ENCODE measurements at places on chromosomes 1 and 21.

DNA sequence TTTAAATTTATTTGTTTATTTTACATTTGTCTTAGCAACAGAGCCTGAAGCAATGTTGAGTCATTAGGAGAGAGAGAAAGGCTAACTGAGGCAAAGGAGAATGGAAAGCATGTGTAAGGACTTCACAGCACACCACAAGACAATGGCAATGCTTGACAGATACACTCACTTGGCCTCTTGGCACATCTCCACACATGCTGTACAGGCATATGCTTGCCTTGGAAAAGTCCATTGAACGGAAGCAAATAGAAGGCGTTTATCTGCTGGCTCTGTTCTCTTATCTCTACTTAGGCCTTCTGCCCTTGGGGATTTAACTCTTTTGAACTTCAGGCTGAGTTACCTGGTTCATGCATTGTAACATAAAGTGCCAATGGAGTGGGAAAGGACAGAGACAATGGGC, 262.2 kb upstream of the POU3F1 start:
- DNase-seq = no peak

GRCh38 chr1:225657462-225657989, 4.6 kb upstream of the ENAH start:
- no peak for DNase-seq

- DNase-seq = no peak
Observed at GRCh38 chr1:103513711-103514110, 11.8 kb upstream of the RNPC3 start.

- DNase-seq = no peak
Observed at GRCh38 chr1:99560207-99561040, 85.5 kb upstream of the PALMD start.

DNA sequence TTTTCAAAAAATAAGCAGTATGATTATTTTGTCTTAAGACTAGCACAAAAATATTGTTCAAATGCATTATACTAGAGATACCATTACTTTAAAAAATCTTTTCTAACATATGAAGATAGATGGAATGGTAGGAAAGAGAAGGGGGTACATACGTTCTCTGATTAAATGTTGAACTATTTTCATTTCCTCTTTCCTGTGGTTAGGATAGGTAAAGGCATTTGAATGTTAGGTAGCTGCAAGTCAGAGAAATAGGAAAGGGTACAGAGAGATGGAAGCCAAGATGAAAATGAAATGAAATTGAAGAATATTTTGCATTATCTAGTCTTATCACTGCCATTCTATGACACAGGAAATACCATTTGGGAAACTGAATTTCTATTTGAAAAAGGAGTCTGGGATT, 28.3 kb downstream of the TLCD4 start:
- no peak for DNase-seq

- DNase-seq = no peak
Observed at GRCh38 chr1:82499022-82499421, 698.3 kb downstream of the ADGRL2 start.

DNA sequence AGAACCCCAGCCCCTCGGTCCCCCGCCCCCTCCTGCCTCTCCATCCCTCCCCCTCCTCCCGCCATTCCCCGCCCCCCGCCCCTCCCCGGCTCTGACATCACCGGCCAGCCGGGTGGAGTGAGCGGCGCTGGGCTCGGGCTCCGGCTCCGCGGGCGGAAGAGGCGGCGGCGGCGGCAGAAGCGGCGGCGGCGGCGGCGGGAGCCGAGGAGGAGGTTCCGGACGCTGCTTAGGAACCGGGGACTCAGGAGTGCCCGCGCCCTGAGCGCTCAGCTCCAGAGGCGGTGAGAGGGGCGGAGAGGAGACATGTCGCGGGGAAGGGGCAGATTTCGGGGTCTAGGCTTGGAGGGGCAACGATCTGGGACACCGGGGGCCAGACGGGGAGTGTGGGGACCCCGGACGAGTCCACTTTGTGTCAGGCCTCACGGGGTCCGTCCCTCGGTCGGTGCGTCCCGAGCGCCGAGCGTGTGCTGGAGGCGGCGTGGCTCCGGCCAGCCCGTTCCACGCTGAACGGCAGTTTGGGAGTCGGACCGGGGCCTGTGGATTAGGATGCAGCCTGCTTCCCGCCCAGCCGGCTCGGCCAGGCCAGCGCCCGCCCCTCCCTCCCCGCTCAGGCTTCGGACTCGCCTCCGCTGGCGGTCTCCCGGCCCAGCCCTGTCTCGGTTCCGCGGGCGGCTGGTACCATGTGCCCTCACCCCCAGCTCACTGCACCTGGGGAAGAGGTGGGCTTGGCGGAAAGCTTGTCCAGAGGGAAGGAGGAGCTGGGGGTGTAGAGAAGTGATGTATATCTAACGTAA, at the start of gene PEA15:
TSS of gene PEA15 (plus strand) at position 143 of the 794 bp plus-strand sequence. CDS start 6,161 bp downstream, outside the sequence.
- DNase-seq = peak; percentile 36

DNA sequence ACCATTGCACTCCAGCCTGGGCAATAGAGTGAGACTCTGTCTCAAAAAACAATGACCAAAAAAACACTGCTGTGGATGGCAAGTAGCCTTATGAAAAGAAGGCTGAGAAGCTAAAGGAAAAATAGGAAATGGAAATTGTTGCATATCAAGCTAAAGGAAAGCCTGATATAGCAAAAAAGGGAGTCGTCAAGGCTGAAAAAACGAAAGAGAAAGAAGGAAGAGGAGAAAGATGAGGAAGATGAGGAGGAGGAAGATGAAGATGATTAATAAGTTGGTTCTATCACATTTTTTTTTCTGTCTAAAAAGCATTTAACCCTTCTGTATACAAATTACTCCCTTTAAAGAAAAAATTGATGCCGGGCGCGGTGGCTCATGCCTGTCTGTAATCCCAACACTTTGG, 10.2 kb upstream of the PRDX1 start:
- DNase-seq = no peak

DNA sequence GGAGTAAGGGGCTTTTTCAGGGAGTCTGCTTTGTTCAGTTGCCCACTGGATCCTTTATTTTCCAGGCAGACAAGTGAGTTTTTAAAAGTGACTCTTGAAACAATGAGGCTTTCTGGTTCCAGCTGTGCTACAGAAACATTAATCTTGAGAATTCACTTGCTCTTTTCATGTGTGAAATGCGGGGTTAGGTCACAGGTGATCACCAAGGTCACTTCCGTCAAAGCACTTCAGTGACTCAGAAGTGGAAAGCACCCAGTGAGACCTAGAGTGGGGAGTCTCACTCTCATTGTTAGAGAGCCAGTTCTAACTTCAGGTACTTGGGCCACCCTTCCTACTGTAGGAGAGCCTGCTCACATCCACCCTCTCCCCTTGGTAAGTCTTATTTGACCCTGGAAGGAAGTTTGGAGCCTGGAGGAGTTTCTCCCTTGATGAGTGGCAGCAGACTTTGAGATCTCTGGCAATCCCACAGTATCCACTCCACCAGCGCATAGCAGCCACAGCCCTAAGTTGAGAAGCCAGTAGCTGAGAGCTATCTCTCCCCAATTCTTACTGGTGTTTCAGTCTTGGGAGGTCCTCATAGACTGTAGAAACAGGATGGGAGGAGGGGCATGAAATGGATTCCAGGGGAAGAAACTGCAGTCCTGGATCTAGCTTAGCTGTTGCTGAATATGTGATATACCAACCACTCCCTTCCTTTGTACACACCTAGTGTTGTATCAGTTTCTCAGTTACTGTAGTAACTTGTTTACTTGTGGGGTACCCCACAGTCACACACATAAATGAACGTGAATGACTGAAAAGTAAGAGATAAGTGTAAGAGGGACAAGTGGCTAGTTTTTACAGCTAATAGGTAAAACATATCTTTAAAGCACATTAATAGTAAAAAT, 3.1 kb downstream of the TACSTD2 start:
- DNase-seq = no peak

- no peak for DNase-seq
Observed at GRCh38 chr1:53837646-53837923, 511 bp downstream of the NDC1 start.

- no peak for DNase-seq
Observed at GRCh38 chr21:37780991-37781983, 135.0 kb downstream of the KCNJ6 start.

DNA sequence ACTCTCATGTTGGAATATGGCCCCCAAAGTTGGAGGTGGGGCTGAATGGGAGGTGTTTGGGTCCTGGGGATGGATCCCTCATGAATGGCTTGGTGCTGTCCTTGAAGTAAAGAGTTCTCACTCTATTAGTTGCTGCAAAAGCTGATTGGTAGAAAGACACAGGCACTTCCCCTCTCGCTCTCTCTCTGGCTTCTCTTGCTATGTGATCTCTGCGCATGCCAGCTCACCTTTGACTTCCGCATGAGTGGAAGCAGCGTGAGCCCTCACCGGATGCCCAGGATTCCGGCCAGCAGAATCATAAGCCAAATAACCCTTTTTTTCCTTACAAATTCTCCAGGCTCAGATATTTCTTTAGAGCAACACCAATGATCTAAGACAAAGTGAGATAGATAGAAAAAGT, 20.9 kb upstream of the CCSAP start:
- DNase-seq = no peak

DNA sequence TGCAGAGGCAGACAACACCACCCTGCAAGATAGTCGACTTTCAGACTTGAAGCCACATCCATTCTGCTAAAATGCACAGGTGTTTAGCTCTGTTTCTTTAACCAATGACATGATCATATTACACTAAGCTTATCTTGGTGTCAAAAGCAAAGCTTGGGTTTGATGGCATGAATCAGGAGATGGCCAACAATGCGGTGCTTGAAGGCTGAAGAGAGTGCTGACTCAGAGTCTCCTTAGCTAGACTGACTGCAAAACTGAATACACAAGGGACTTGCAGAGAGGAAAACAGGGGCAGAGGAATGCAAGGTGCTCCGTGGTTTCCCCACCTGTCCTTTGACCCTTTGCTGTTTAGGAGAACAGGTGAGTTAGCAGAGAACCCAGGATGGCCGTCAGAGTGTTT, 262.6 kb downstream of the SIPA1L2 start:
- no peak for DNase-seq

- no peak for DNase-seq
Observed at GRCh38 chr1:110485725-110486124, 33.2 kb downstream of the KCNA10 start.

DNA sequence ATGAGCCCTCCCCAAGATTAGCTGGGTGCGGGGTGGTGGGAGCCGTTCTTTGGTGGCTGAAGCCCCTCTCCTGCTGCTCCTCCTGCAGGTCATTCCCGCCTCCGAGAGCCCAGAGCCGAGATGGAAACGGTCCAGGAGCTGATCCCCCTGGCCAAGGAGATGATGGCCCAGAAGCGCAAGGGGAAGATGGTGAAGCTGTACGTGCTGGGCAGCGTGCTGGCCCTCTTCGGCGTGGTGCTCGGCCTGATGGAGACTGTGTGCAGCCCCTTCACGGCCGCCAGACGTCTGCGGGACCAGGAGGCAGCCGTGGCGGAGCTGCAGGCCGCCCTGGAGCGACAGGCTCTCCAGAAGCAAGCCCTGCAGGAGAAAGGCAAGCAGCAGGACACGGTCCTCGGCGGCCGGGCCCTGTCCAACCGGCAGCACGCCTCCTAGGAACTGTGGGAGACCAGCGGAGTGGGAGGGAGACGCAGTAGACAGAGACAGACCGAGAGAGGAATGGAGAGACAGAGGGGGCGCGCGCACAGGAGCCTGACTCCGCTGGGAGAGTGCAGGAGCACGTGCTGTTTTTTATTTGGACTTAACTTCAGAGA, 448 bp downstream of the G0S2 start:
- no peak for DNase-seq

GRCh38 chr1:56375326-56375804, 204.0 kb downstream of the PLPP3 start:
- DNase-seq = no peak

DNA sequence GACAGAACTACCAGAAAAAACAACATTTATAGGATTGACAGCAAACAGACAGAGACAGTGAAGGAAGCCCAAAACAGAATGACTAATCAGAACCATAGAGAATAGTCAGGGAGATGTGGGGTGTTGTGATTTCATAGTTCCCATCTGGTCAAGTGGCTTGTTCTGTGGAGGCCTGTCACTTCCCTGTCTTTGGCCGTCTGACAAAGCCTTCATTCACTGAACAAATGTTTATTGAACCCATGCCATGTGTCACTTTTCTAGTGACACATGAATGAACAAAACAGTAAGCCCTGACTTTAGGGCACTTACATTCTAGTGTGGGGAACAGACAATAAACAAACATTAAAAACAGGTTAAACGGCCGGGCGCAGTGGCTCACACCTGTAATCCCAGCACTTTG, 3.2 kb upstream of the SRRM1 start:
- no peak for DNase-seq

DNA sequence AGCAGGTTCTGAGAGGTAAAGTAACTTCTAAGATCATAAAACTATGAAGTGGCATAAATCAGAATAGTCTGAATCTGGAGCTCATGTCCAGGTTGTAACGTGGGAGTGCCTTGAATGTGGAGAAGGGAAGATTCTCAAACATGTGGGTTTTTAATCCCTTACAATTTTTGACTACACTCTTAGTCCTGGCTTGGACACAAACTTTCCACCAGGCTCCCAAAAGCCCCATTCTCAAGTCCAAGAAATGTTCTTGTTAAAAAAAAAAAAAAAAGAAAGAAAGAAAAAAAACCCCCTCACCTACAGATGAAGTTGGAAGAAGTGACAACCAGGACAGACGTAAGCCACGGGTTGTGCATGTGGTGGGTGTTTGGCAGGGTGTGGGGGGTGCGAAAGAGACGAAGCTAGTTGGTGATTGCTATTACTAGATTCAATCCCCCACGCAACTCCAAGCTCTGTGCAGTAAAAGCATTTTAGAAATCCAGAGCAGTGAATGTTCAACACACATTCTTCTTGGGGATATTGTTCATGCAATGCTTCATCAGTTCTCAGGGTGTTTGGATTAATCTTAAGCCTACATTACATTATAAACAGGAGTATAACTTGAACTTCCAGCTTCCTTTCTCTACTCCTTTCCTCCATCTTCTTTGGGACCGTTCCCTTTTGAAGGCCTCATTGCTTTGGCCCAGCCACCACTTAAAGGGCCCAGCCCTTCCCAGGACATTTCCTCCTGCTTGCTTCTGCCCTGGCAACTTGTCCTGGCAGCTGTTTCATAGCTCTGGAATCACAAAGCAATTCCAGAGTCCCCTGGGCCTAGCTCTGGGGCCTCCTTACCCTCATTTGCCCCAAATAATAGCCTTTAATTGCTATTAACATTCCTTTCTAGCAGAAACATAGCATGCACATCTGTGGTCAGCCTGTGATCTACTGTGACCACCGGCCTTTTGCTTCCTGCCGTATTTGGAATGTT, 41.8 kb downstream of the PHC2 start:
- DNase-seq = no peak

DNA sequence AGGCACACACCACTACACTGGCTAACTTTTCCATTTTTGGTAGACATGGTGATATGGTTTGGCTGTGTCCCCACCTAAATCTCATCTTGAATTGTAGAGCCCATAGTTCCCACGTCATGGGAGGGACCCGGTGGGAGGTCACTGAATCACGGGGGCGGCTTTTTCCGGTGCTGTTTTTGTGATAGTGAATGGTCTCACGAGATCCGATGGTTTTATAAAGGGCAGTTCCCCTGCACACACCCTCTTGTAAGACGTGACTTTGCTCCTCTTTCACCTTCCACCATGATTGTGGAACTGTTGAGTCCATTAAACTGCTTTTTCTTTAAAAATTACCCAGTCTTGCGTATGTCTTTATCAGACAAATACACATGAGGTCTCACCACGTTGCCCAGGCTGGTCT, 1.3 kb upstream of the FTCD start:
- DNase-seq = no peak

- no peak for DNase-seq
Observed at GRCh38 chr1:162625679-162626078, 6.6 kb upstream of the DDR2 start.

- DNase-seq = no peak
Observed at GRCh38 chr1:93828367-93828755, 50.6 kb downstream of the DNTTIP2 start.

- no peak for DNase-seq
Observed at GRCh38 chr1:81702903-81703302, 97.8 kb upstream of the ADGRL2 start.

All from activated naive CD8-positive, alpha-beta T cell treated with anti-CD3 and anti-CD28 coated beads, Interleukin-2, amount 50 U/mL, for 16 hours (primary cell).